GM12864 (cell line): ENCODE measurements at places on chromosomes 3 and 15.

DNA sequence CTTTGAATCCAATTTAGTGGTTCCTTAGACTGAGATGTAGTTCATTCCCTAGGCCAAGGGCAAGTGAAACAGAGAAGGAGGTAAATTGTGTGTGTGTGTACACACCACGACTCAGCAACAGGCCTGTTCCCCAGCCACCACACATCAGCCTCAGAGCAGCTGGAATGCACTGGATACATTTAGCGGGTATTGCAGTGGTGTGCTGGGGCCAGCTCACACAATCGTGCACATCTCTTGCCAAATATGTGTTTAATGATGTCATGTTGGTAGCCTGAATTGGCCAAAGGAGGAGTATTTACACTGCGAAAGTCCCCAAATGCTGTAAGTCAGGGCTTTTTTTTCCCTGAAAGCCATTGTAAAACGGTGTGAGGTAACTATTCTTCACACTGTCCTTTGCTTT lies 82.3 kb downstream of the RBPMS2 start:
- no peak for DNase-seq

DNA sequence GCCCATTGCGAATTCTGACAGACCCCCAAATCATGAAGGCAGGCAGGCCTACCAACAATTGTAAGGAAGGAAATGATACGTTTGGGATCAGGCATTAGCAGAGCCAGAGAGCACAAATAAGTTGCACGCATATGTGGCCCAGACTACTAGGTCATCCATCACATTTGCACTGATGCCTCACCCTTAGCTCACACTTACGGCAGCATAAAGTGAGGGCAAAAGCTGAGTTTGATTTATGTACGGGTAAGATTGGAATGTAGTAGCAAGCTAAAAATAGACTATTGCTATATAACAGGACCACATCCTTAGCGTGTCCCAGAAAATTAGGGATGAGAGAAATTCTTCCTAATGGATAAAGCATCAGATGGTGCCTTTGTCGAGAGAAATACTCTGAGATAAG lies 58.6 kb downstream of the QTRT2 start:
- no peak for DNase-seq

DNA sequence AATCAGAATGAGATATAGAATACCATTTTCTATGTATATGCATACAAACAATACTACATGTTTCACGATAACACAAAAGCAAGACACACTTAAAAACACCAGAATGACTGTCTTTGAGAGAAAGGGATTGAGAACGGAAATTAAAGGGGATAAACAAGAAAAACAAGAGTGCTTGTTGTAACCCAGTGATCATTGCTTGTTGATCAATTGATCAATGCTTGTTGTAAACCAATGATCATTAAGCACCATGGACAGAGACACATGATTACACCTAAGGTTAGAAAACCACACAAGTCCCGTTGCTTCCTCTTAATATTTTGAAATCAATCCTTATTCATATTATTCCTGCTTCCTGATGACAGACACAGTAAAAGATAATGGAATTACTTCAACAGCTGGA lies 1.1 kb upstream of the OR4F15 start:
- no peak for DNase-seq

DNA sequence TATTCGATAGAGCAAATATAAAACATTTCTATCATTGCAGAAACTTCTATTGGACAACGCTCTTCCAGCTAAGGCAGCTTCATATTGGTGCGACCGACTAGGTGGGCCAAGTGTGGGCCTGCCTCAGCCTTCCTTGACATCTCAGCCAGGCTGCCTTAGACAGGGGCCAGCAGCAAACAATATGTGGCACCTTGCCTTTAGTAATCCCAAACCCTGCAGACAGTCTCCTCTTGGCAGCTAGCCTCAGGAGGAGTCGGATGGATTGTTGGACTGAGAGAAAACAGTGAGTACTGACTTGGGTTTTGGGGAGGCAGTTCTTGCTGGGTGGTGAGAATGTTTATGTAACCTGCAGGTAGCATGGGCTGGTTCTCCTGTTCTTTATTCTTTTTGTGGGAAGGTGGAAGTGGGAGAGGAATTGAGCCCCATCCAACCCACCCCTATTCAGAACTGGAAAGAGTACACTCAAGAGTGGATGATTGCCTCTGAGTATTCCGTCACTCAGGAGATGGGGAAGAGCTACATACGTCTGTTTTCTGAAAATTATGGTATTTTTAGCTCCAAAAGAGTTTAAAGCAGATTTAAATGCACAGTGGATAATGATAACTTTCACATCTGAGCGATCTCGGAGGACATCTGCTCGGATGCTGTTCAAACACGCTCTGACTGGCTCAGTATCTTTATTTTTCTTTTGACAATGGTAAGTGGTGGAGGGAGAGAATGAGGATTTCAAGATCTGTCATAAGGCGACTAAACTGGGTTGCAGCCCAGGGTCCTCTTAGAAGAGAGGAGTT lies 47.2 kb downstream of the GPD1L start:
- DNase-seq: no peak

GRCh38 chr3:197458179-197458707 lies 97.5 kb downstream of the BDH1 start:
- DNase-seq: no peak

DNA sequence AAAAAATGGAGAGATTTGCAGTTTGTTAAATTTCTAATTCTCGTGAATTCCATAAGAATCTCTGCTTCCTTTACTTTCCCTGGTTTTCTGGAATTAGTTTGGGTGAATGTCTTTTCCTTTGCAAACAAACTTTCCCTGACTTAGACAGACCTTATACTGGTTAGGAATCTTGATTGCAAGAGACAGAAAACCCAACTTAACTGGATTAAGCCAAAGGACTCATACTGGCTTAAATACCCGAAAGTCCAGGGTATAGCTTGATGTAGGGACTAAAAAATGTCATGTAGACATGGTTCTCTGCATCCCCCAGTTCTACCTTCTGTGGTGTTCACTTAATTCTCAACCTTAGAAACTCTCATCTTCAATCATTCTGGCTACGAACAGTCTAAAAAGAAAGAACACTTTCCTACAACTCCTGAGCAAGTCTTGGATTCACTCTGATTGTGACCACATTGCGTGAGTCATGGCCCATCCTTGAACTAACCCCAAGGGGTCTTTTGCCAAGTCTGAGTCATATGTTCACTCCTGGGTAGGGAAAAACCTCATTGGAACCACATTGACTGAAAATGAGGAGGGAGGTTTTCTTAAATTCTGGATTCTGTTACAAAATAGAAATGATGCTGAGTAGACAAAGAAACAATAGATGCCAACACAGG lies 136.0 kb upstream of the DAZL start:
- no peak for DNase-seq

GRCh38 chr3:130991126-130991525 lies 35.5 kb downstream of the ASTE1 start:
- DNase-seq: no peak

- DNase-seq: no peak
Measured at GRCh38 chr15:101067660-101068522, 148.7 kb downstream of the LRRK1 start.

DNA sequence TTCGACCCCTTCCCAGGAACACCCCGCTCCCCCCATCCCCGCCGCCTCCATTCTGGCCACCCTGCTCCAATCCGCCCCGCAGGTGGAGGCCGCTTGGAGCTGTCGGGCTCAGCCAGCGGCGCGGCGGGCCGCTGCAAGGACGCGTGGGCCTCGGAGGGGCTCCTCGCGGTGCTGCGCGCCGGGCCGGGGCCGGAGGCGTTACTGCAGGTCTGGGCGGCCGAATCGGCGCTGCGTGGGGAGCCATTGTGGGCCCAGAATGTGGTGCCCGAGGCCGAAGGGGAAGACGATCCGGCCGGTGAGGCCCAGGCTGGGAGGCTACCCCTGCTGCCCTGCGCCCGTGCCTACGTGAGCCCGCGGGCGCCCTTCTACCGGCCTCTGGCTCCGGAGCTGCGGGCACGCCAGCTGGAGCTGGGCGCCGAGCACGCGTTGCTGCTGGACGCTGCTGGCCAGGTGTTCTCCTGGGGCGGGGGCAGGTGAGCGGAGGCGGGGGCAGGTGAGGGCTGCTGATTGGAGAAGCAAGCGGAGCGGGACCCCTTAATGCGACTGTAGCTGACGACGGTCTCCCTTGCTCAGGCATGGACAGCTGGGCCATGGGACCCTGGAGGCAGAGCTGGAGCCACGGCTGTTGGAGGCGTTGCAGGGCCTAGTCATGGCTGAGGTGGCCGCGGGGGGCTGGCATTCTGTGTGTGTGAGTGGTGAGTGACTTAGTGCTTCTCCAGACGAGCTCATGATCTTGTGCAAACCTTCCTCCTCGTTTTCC lies 2.5 kb downstream of the RCCD1 start:
- DNase-seq: no peak
